ENCODE measurements at places on chromosomes 11 and 22. TPM values are rescaled to one million over a fixed set of nuclear protein-coding genes. Genes with fewer than 3 reads are reported as not detected.

GRCh38 chr11:46674463-46675287 lies 25.7 kb downstream of the ARHGAP1 start:
- DNase-seq, result peak; percentile 74

- DNase-seq, result no peak
These were observed 195.1 kb upstream of the PLET1 start for GRCh38 chr11:112455791-112456190.

Gene FGF4
- not detected for total RNA-seq

GRCh38 chr11:116279511-116279910 lies 493.3 kb downstream of the BUD13 start:
- DNase-seq, result no peak

DNA sequence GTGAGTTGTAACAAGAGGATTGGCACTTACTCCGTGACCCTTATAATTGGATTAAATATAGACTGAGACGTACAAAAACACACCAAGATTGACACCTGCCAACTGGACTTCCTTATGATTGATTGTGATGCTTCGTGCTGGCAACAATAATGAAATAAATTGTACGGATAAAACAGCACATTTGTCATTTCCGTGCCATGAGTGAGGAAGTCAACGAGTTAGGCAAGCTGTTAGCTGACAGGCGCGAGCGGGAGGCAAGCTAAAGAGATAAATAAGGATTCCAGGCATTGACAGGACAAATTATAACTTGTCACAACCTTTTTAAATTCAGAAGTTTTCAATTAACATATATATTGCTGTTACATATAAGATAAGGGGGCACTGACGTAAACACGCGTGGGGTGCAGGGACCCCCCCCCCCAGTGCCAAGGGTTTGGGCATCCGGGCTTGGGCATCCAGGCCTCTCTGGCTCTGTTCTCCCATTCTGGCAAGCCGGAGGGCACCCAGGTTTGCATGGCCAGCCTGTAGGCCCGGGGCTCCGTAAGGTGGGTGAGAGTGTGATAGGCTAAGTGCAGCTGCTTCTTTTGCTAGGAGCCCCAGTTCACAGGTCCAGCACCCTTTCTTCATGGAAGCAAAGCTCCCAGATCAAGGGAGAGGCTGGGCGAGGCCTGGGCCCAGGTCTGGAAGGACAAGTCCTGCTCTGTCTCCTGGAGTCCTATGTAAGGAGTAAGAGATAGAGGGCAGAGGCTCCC lies 11.2 kb upstream of the PAX6 start:
- DNase-seq, result no peak

DNA sequence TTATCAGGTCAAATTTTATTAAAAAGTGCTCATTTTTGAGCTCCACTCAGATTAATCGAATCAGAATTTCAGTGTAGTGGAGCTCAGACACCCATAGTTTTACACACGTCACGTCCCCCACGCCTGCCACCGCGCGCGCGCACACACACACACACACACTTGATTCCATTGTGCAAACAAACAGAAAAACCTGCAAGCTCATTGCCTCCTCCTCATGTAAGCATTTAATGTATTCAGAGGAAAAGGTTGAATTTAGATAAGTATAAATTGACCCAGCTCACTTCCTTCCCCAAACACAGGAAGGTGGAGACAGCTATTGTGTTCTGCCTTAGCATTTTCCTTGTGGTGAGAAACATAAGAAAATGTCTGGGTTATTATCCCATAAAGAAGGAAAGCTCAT lies 336.7 kb downstream of the LUZP2 start:
- DNase-seq, result no peak

DNA sequence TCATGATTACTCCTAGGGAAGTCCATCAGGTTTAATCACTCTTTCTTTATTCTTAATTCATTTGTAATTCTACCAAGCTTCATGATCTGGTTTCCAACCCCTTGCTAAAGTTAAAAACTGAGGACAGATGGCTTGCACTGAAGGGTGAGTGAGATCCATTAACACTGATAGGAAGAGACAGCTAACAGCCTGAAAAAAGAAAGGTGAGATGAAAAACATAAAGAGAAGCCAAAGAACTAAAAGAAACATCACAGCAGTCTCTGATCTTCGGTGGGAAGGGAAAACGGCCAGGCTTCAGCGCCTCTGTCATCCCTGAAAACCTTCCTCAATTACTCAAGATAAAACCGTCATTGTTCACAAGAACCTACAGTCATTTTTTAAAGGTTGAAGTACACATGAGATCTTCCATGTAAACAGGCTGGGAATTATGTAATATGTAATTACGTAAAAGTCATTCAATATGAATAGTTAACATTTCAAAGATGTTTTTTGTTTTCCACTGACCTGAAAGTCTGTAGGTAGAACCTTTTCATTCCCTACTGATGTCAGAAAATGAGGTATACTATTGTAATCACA lies 41.3 kb downstream of the VSIG10L2 start:
- no peak for DNase-seq

Gene PRR33
- 0.23 TPM for total RNA-seq

GRCh38 chr11:132131047-132131446 lies 760.6 kb downstream of the NTM start:
- DNase-seq, result no peak

DNA sequence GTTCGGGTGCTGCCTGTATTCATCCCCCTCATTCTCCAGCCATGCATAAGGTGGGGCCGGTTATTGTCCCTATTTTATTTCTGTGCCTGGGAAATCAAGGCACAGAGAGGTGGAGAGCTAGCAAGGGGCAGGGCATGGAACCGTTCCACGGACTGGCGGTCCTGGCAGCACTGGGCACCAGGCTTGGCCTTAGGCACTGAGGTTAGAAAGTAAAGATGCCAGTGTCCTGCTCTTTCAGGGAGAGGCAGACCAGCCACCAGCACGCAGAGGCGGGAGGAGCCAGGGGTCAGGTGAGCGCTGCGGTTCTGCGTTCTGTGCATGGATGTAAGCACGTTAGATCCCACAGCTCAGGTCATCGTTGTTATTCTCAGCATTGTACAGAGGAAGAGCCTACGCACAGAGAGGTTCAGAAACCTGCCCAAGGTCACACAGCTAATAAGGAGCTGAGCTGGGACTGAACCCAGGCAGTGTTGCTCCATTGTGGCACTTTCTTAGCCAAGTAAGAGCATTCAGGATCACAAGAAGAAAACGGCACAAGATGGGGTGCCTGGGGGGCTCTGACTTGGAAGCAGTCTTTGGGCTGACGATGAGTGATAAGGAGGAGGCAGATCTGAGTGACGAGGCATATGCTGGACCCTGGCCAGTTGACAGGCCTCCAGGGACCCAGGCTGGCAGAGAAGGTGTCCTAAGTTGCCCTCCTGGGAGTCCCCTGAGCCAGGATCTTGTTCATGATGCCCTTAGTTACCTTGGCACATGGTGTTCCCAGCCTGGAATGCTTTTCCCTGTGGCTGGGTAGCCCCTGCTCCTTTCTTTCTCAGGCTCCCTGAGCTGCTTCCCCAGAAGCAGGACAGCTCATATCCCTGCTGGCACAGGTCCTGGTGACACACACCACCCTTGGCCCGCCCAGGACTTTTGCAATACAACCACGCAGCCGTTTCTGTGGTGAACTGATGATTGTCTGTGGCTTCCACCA lies 41.1 kb downstream of the OSBPL5 start:
- DNase-seq, result peak; percentile 90

Gene POU2F3
- 0.22 TPM for total RNA-seq

Gene HTR3A
- total RNA-seq, result not detected

Gene FIBIN
- total RNA-seq, result 7.3 TPM

DNA sequence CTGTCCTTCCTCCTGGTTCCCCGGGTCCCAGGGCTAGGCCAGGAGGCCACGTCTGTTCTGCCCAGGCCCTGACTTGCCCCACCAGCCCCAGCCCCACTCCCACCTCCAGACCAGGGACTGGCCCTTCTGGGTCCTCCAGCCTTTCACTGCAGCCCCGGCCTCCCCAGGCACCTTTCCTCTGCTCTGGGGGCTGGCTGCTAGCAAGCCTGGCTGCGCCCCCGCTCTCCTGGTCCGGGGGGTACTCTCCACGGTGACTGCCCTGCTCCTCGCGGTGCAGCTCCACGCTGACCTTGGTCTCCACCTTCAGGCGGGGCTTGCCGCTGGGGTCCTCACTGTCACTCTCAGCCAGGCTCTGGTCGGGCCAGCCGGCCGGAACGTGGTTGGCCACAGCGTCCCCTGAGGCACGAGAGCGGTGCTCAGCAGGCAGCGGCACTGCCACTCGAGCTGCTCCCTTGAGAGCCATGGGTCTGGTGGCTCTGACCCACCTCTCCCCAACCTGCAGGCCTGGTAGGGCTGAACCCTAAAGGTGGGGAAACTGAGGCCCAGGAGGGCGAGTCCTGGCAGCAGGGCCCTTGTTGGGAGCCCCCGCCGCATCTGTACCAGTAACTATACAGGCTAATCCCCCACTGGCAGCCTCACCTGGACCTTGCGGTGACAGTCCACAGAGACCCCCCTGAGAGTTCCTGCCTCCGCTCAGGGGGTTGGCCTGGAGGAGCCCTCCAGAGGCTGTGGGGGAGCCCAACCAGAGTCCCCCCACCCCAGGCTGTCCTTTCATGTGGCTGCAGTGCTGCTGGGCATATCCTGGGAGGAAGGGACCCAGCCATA lies 29.0 kb downstream of the TRMU start:
- peak; percentile 55 for DNase-seq

- no peak for DNase-seq
These were observed 104.3 kb downstream of the VPREB1 start for GRCh38 chr22:22348815-22349454.

DNA sequence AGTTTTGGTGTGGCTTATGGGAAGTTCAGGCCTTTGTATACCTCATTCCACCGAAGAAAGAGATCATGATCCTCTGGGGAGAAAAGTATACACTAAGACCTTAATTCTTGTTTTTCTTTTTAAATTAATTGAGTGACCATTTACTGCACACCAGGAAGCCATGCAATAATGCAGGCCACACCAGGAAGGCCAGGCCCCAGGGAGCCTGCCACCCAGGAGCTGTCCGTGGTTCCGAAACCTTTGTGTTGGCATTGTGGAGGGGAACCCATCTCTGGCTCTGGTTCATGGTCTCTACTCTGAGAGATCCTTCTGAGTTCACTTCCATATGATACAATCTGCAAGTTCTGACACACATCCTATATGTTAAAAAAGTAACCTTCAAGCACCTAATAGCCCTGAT lies 291.8 kb downstream of the MIAT start:
- DNase-seq, result no peak

DNA sequence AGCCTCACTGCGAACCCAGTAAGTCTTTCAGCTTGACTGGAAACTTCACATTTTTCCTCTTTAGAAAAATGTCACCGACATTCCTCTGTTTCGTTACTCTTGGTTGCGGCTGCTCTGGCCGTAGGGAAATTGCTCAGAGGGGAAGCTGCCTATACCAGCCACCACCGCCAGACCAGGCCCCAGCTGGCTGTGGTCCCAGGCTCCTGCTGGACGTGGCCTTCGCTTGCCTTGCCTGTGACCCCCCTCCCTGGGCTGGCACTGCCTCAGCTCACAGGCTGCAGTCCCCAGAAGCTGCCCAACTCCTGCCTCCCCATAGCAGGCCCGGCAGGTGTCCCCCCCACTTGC lies 197.8 kb downstream of the MN1 start:
- no peak for DNase-seq

Gene TREH
- total RNA-seq, result not detected

Gene OR8G1
- total RNA-seq, result not detected

DNA sequence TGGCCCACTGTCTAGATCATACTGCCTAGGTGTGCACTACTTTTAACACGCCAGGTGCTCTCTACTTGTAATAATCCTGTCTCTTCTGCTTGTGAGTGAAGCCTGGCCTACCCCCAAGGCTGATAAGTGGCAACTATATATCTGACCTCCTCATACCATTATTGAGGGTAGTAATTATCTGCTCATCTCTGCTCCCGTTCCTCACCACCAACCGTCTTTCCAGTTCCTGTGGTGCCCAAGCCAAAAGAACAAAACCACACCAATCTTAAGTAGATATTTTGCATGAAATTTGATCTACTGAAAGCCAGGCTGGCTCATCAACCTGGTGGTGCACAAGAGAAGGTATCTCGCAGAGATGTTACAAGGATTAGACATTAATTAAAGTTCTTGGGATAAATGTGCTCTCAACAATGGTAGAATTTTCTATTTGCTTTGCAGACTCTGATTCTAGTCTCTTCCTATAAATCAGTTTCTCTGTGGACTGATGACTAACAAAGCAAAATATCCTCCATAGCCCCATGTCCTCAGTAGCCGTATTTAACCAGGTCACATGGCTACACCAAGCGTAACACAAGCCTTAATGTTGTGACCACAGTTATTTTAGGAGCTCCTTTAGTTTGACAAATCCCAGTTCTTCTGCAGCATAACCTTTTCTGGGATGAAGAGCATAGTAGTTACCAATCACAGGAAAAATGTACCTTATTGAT lies 267.2 kb downstream of the NTM start:
- no peak for DNase-seq

DNA sequence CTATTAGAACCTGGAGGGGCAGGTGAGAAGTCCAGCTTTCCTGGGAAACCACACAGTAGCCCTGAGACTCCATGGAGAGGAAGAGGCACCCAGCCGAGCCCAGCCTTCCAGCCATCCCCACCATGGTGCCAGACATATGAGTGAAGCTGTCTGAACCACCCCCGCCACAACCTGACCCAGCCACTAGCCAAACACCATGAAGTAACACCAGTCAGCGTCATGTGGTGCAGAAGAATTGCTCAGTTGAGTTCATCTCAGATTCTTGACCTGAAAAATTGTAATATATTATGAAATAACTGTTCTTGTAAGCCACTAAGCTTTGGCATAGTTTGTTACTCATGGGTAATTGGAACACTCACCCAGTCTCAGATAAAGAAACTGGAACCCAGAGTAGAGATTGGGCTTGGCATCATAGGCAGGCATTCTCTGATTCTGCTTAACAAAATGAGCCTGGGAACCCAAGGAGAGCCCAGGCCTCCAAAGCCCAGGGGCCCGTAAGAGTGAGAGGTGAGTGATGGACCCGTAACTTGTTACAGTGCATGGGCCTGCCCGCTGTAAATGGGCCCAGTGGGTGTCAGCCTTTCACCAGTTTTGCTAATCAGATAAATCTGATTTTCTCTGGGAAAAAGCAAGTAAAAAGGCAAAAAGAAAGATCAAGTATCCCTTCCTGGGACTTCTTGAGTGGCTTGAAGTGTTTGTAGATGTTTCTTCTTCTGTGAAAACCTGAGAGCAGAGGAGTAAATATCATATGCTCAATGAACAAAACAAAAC lies 305.5 kb downstream of the DDX10 start:
- no peak for DNase-seq

Gene TEX54
- total RNA-seq, result not detected

Gene C11orf52
- 5.5 TPM for total RNA-seq

Gene OR4B1
- not detected for total RNA-seq

Gene KRTAP5-11
- not detected for total RNA-seq

- no peak for DNase-seq
These were observed 10.6 kb downstream of the TBC1D22A start for GRCh38 chr22:46773076-46773475.

GRCh38 chr22:34161431-34162123 lies 241.3 kb upstream of the LARGE1 start:
- DNase-seq, result no peak

Gene GAL3ST3
- 10.8 TPM for total RNA-seq

- no peak for DNase-seq
These were observed 10.5 kb downstream of the EHD1 start for GRCh38 chr11:64867748-64868462.

GRCh38 chr11:100777736-100778135 lies 90.6 kb downstream of the ARHGAP42 start:
- DNase-seq, result no peak
